Bone marrow (tissue), 2 donors: ENCODE measurements at places on chromosomes 16 and 17.

GRCh38 chr16:82368041-82368440, 198.0 kb upstream of the MPHOSPH6 start:
- no peak for DNase-seq

DNA sequence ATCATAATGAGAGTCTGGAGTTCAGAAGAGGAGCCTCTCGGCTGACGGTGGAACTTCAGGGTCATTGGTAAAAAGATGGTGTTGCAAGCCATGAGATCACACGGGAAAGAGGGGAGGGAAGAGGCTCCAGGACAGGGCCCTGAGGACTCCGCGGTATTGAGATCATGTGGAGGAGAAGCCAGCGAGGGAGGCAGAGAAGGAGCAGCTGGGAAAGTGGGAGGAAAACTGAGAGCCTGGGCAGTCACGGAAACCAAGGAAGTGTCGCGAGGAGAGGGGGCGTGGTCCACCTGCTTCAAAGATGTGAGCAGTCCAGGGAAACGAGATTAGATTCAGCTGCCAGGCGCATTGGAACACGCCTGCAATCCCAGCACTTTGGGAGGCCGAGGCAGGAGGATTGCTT, 27.7 kb upstream of the SBK1 start:
- no peak for DNase-seq

GRCh38 chr17:19365833-19366636, 3.5 kb upstream of the B9D1 start:
- DNase-seq, result no peak

GRCh38 chr17:13888056-13888609, 181.2 kb upstream of the COX10 start:
- no peak for DNase-seq

- peak; percentile 59 for DNase-seq
These were observed 51.7 kb downstream of the GAN start for GRCh38 chr16:81366316-81366932.

DNA sequence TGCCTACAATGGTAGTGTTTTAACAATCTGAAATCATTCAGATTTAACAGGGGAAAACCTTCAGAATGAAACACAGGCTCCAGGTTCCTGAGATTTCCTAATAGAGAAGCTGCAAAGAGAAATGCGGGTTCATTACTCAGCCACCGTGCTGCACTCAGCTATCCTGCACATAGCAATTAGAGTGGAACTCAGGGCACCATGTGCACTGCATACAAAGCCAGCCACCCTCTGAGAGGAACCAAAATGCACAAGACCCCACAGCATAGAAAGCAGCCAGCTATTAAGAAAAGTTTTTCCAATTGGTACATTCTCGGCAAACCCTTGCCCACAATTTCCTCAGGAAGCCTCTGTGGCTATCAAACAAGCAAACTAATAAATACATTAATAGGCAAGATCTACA, 37.4 kb downstream of the TOM1L2 start:
- DNase-seq, result no peak

- DNase-seq, result no peak
These were observed at the start of gene PPM1E for GRCh38 chr17:58755577-58756245. PPM1E (plus strand) TSS chr17:58755854.

GRCh38 chr17:36661688-36662087, 60.3 kb downstream of the MRM1 start:
- DNase-seq, result no peak

GRCh38 chr17:69555056-69555455, 140.6 kb downstream of the MAP2K6 start:
- no peak for DNase-seq

GRCh38 chr16:63612462-63613227, 1509.2 kb downstream of the CDH11 start:
- no peak for DNase-seq

- peak; percentile 65 for DNase-seq
These were observed 75.9 kb upstream of the TNRC6C start for GRCh38 chr17:77882481-77883212.

DNA sequence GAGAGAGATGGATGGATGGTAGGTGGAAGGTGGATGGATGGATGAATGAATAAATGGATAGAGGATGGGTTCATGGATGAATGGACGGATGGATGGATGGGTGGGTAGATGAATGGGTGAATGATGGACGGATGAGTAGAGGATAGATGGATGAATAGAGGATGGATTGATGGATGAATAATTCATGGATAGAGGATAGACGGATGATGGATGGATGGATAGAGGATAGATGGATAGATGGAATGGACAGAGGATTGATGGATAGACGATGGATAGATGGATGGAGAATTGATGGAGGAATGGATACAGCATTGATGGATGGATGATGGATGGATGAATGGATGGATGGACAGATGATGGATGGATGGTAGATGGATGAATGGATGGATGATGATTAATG, 91.7 kb downstream of the MYH11 start:
- DNase-seq, result no peak

DNA sequence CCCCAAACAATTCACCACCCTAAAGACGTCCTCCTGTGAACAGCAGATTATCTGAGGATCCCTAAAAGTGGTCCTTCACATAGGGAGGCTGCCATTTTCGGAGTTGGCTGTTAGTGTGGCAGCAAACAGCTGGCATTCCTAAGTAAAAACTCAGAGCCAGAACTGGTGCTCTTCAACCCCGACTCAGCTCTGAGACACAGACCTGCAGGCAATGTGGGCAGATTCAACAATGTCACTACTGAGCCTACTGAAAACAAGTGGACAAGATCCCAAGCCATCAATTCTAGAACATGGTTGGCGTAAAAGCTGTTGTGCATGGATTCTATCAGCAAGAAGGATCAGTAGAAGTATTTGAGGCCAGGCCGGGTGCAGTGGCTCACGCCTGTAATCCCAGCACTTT, 247.2 kb downstream of the NTN1 start:
- DNase-seq, result no peak

GRCh38 chr17:4189280-4189679, 46.3 kb downstream of the CYB5D2 start:
- DNase-seq, result peak; percentile 85

- DNase-seq, result no peak
These were observed 74.5 kb upstream of the TNRC6C start for GRCh38 chr17:77884019-77884418.

DNA sequence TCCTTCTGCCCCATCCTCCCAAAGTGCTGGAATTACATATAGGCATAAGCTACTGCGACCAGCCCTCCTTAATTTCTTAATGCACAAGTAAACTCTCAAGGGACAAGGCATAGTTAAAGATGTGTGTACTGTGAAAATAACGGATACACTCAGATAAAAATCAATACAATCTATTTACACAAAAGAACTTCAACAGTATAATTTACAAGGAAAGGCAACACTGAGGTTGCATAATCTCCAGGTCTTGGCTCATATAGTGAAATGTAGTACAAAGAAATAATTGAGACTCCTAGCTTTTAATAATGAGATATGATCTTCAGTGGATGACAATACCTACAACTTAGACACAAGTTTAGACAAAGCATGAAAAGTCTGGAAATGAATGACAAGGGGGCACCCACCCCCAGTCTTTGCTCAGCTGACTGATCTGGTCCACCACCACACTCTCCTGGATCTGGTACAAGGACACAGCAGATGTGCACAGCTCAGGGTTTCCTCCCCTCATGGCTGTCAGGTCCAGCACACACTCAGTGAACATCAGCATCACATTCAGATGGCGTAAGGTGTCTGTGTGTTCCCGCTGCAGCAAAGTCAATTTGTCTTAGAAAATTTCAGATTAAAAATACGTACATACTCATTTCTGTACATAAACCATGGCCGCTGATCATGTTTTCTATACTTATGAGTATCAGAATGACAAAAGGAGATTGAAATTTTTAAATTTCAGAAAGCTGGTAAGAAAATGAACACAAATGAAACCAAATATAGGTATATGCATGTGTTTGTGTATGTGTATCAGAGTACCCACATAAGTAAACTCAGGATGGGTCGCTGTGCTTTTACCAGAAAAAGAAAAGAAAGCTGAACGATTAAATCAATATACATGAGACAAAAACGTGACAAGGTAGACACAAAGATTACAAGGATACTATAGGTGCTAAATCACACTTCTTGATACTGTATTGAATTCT, 33.7 kb upstream of the ALDH3A1 start:
- no peak for DNase-seq

GRCh38 chr16:11007714-11008280, 63.4 kb downstream of the CLEC16A start:
- no peak for DNase-seq

DNA sequence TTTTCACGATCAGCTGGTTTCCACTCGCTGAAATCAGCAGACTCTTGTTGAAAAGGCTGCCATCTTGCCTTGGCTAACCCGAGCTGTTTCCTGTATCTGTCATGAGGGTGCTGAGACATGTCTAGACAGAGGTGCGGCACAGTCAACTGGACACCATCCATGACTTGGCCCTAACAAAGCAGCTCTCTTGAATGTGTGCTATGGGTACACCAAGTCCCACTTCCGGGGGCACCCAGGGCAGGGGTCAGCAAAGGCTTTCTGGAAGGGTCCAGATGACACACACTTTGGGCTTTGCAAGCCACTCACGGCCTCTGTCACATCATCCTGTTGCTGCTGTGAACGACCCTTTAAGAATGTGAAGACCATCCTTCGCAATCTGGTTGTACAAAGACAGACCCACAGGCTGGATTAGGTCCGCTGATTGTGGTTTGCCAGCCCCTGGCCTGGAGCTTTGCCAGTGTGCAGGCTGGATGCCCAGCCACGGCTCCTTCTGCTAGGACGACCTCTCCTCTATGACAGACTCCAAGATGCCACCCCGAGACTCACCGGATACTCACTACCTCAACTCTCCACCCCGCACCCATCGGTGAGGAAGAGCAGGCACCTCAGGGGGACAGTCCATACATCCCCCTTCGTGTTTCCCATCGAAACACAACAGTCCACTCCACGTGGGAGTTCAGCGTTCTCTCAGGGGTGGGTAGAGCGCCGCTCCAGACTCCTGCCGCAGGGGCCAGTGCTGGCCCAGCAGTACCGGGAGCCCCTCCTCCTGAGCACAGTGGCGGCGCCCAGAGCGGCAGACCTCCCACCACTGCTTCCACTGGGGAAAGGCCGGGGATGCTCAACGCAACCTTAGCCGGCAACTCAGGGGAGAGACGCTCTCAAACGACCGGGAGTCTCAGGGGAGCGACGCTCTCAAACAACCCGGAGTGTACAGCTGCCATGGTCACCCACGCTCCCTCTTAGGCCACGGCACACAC, 123.5 kb downstream of the ANKRD11 start:
- DNase-seq, result no peak

- DNase-seq, result no peak
These were observed 26.1 kb upstream of the XPO6 start for GRCh38 chr16:28237754-28238357.

GRCh38 chr16:77812856-77813500, 24.6 kb downstream of the VAT1L start:
- no peak for DNase-seq

- no peak for DNase-seq
These were observed 82.2 kb downstream of the MYO1D start for GRCh38 chr17:32794533-32795246.

- DNase-seq, result no peak
These were observed 102.0 kb downstream of the ABCC6 start for GRCh38 chr16:16121185-16121727.

DNA sequence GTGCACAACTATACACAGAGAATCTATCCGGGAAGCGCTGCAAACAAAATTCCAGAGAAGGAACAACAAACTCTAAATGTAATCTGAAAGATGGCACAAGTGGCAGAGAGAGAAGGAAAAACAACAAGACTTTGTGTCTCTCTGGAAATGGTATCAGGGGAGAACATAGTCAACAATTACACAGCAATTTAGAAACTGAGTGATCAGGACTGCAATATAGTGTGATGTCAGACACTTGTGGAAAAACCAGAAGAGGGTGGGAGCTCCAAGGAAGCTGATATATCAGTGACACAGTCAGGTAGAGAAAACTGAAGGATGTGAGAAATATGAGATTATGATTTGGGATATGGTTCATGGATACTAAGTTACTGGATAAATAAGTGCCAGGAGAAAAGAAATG, 8.2 kb downstream of the ZNF19 start:
- DNase-seq, result no peak

GRCh38 chr17:40158438-40159013, 18.2 kb downstream of the CASC3 start:
- DNase-seq, result no peak

DNA sequence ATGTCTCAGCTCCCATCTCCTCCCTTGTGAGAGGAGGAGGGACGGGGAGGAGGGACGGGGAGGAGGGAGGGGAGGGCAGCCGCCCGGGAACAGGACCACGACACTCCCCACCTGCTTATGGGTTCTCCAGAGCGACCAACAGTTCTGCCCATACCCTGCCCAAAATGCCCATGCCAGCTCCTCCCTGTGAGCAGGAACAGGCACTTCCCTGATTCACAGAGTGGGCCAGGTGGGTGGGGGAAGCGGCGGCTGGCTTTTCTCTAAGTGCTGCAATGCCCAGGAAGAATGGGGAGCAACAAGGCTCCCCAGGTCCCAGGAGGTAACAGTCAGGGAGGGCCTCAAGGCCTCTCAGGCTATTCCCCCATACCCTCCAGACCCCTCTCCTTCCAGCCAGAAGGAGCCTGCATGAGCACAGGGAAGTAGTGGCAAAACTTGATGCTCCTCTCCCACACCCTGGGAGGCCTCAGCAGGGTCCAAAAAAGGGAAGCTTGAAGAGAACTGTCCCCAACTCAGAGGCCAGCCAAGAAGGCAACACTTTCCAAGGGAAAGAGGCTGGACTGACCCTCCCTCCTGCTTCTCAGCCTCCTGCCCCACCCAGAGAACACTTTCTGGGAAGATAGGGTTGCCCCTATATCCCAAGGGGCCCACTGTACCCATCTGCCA, 53.8 kb downstream of the MYO18A start:
- peak; percentile 7 for DNase-seq

GRCh38 chr17:45320349-45320930, 3.6 kb upstream of the MAP3K14 start:
- no peak for DNase-seq

DNA sequence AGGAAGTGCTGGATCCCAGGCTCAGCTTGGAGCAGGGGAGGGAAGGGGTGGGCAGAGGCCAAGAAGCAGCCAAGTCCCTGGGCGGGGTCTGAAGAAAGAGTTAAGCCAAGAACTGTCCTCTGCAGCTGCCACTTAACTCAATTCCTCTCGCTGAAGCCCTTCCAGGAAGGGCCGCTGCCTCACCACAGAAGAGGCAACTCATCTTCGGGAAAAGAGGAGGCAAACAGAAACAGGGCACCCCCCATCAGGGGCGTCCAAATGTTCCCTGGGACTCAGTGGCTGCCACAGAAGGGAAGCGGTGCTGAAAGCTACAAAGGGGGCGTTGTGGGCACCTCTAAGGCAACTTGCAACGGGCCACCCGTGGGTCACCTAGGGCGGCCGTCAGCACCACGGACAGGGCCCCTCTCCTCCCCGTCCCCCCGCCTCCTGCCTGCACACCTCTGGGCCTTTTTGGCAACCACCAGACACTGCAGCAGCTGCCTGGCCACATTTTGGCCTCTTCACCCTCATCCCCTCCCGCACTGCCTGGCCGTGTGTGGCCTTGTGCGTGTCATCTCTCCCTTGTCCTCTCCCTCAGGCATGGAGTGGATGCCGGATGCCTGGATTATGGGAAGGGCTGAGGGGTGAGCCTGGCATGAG, 2.5 kb downstream of the TLCD3B start:
- no peak for DNase-seq

GRCh38 chr17:79029327-79030009, 5.5 kb downstream of the C1QTNF1 start:
- DNase-seq, result no peak
